Dermis blood vessel endothelial cell (primary cell): ENCODE measurements at places on chromosomes 1 and 21. TPM values are rescaled to one million over a fixed set of nuclear protein-coding genes. Genes with fewer than 3 reads are reported as not detected.
A peak's percentile ranks its signal among the peaks of the same experiment; 100 is the strongest.

GRCh38 chr1:9651565-9652378, at the start of gene PIK3CD:
Gene PIK3CD, plus strand, starts transcription at chr1:9651731. Its CDS starts 58,725 bp downstream, at chr1:9710456.
- peak; percentile 41 for DNase-seq

Gene NUP210L
- 0.09 and 0.17 TPM in 2 replicates for total RNA-seq

Gene IL19
- total RNA-seq = not detected in 2 replicates

GRCh38 chr1:200890818-200891773, 3.6 kb upstream of the INAVA start:
- peak; percentile 36 for DNase-seq

Gene RNU1-4
- total RNA-seq = under 0.01 TPM in 2 replicates

GRCh38 chr1:239744851-239745250, 346.8 kb upstream of the FMN2 start:
- DNase-seq = no peak

DNA sequence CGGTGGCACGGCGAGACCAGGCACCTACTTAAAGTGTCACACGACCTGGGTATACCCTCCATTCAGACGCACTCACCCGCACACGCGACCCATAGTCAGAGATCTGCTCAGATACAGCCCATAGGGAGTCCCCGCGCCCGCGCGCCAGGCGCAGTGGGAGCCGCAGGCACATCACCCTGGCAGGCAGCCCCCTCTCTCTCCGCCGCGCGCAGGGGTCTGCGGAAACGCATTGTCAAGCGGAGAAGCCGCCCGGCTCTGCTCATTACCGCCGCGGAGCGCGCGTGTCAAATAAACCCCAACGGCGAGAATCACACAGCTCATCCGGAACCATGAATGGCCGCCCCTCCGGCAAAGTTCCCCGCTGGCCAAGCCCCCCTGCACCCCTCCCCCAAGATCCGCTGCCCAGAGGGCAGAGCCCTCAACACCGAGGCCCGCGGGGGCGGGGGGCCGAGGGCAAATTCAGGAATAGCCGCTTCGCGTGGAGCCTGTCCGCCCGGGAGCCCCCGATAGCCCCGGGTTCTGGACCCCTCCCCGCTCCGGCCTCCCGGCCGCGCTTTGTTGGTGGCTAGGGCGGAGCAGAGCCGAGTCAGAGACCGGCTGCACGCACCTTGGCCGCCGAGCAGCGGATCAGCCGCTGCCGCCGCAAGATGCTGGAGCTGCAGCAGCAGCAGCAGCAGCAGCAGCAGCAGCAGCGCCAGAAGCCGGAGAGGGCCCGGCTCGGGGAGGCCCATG, 522 bp downstream of the LRP8 start:
- peak; percentile 37 for DNase-seq

DNA sequence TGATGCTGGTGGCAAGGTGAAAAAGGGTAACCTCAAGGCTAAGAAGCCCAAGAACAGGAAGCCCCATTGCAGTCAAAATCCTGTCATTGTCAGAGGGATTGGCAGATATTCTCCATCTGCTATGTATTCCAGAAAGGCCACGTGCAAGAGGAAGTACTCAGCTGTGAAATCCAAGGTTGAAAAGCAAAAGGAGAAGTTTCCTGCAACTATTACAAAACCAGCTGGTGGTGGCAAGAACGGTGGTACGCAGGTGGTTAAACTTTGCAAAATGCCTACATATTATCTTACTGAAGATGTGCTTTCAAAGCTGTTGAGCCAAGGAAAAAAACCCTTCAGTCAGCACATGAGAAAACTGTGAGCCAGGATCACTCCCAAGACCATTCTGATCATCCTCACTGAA, 13.7 kb upstream of the VPS45 start:
- DNase-seq = peak; percentile 23
